ENCODE measurements at places on chromosomes 7 and 10.

DNA sequence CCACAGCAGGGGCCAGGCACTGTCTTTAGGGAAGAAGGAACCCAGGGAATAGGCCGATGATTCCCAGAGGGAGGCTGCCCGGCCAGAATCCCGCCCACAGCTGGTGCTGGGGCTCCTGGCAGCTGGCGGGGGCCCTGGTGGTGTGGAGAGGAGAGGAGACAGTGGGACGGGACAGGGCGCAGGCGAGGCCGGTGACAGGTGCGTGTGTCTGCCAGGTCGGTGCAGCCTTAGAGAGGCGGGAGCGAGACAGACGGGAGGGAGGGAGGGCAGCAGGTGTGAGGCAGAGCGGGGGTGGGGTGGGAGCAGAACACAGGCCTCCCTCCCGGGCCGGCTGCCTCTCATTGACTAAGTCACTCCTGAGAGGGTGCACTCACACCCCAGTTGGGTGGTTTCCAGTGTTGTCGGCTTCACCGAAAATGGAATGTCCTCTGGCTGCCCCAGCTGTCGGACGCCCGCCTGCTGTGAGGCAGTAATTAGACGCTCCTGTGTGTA is 55.2 kb downstream of the ELFN1 start:
- DNase-seq = no peak

GRCh38 chr7:39415091-39415787 is 151.0 kb upstream of the YAE1 start:
- DNase-seq = no peak

DNA sequence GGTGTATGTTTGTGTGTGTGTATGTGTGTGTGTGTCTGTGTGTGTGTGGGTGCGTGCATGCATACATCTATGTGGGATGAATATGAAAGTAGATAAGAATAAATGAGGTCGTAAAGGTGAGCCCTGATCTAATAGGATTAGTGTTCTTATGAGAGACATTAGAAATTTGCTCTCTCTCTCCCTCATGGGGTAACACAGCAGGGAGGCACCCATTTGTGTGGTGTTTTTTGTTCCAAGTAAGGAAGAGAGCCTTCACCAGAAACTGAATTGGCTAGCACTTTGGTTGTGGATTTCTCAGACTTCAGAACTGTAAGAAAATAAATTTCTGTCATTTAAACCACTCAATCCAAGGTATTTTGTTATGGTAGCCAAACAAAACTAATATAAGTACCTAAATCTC is 353.7 kb upstream of the CHRM2 start:
- DNase-seq = no peak

GRCh38 chr10:42475168-42476098 is 162.9 kb downstream of the ZNF33B start:
- no peak for DNase-seq

DNA sequence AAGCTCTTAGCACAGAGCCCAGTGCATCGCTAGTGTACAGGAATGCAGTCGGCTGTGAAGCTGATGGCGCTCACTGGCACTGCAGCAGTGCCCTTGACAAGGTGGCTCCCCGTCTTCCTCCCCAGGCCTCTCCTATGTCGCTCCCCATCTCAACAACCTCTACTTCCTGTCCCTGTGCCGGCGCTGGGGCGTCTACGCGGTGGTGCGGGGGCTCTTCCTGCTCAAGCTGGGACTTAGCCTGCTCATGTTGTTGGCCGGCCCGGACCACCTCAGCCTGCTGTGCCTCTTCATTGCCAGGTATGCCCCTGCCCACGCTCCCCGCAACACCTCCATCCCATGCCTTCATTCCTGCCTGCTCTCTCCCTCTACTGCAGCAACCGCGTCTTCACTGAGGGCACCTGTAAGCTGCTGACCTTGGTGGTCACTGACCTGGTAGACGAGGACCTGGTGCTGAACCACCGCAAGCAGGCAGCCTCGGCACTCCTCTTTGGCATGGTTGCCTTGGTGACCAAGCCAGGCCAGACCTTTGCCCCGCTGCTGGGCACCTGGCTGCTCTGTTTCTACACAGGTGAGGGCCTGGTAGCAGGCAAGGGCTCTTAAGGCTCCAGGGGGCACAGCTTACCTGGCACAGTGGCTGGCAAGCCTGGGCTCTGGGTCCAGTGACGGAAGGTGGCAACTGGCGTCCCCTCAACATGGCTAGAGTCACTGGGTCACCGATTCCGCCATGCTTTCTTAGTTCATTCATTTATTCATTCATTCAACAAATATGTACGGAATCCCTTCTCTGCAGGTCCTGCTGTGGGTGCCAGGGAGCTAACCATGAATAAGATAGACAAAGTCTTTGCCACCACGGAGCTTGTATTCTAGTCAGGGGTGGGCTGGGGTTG is 22.3 kb upstream of the C10orf95 start:
- no peak for DNase-seq

DNA sequence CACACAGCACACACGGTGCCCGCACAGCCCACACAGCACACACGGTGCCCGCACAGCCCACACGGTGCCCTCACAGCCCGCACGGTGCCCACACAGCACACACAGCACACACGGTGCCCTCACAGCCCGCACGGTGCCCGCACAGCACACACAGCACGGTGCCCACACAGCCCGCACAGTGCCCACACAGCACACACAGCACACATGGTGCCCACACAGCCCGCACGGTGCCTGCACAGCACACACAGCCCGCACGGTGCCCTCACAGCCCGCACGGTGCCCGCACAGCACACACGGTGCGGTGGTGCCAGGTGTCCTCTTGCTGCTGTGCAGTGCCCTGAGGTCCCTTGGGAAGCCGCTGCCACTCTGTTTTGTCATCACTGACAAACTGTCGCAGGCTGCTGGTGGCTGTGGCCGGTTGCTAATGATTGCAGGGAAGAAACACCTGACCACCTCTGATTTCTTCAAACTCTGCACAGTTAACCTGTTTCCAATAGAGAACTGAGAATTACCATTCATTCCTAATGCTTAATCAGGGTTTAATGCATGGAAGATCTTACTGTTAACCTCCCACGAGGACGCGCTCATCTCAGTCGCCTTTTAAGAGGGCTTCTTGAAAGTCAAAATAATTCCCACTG is 66.9 kb downstream of the GLRX3 start:
- DNase-seq = no peak
